ENCODE measurements at places on chromosomes 12 and 14. TPM values are rescaled to one million over a fixed set of nuclear protein-coding genes. Genes with fewer than 3 reads are reported as not detected.

The HPD gene
- 2.2 TPM for total RNA-seq

The MYH6 gene
- 4,258 TPM for total RNA-seq

The KRT78 gene
- total RNA-seq: not detected

The OR11H12 gene
- not detected for total RNA-seq

The NELL2 gene
- 0.50 TPM for total RNA-seq

The NXPH4 gene
- total RNA-seq: 1.8 TPM

DNA sequence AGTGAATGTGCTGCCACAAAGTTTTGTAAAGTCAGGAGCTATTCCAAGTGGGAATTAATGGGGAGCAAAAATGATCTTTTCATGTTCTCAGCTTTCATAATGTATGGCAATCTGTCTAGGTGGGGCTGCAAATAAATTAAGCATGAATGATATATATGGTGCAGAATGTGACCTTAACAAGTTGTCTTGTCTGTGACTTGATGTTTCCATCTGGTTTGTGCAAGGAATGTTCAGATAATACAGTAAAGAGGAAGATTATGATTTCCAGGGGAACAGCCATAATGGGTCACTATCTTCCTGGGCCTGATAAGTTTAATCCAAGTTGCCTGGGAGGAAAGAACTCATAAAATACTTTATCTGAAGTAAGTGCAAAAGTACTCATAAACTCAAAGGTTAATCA lies 1815.8 kb upstream of the FLRT2 start:
- DNase-seq: no peak

DNA sequence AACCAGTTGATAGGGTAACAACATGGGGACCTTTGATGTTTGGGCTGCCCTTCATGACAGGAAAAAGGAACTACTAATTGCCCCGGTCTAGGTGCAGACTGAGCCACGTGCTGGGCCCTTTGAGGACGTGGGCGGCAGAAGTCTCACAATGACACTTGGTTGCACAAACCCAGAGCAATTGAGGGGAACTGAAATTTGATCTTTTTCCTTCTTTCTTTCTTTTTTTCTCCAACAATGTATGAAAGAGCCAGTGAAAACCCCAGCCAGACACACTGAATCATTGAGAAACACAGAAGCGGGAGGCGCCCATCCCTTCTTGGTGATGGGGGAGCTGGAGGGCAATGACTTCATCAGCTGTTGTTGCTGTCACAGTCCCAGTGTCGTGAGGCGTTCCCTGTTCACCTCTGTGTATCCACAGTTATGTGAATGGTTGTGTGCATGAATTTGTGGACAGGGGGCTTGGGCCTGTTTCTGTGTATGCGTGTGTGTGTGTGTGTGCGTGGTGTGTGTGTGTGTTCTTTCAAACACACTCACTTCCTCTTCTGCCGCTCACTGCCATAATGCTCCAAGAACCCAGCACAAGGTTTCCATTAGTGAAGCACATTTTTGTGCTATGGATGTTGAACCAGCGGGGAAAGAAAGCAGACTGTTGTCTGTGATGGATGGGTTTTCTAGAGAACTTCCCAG lies 137.5 kb upstream of the CCND2 start:
- no peak for DNase-seq

GRCh38 chr14:106459971-106460730 lies 933.8 kb downstream of the TMEM121 start:
- DNase-seq: peak; percentile 34

The SCNN1A gene
- 1.7 TPM for total RNA-seq

The COCH gene
- total RNA-seq: 0.50 TPM

DNA sequence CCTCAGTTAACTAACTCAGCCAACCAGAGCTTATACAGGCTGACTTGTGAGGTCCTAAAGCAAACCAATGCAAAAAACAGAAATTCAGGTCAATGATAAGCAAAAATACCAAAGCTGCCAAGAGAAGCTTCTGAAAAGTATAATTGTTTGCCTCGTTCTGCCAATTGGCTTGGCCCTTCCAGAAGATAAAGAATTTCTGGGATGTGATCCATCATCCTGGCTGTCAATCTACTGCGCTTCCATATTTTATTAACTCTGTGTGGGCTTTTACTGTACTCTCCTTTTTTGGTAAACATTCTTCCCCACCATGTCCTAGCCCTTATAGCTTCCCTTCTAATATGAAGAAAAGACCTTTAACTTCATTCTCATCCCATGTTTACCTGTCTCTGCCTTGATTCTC lies 387.9 kb downstream of the TMEM117 start:
- DNase-seq: no peak

The LRP1-AS gene
- not detected for total RNA-seq

The TAS2R20 gene
- total RNA-seq: 0.42 TPM

- DNase-seq: no peak
These were observed 1611.4 kb upstream of the FLRT2 start for GRCh38 chr14:83918546-83918945.

GRCh38 chr12:102833687-102834441 lies 83.2 kb downstream of the PAH start:
- DNase-seq: no peak

Data from left ventricle myocardium superior (tissue), 1 donor.